ENCODE measurements at places on chromosomes 3 and 15. TPM values are rescaled to one million over a fixed set of nuclear protein-coding genes. Genes with fewer than 3 reads are reported as not detected.

DNA sequence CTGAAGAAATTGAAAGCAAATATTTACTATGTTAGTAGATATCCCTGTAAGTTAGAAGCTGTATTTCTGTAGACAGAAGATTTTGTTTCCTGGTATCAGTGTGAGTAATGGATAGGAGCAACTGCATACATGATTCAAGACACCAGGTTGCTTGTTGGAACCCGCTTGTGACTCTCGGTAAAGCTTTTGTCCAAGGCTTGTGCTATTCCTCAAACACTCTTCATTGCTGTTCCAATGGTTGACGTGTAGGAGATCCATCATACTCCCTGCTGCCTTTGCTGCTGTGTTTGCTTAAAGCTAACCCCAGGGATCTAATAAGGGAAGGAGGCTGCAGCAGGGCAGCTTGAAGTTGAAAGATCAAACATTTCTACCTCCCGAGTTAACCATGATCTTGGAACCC, 160.1 kb downstream of the RSRC1 start:
- no peak overlapping the region for H3K4me3 ChIP-seq
- DNase-seq = no peak
- peaks cover 40% of the 10 kb centered on the region for H3K36me3 ChIP-seq

DNA sequence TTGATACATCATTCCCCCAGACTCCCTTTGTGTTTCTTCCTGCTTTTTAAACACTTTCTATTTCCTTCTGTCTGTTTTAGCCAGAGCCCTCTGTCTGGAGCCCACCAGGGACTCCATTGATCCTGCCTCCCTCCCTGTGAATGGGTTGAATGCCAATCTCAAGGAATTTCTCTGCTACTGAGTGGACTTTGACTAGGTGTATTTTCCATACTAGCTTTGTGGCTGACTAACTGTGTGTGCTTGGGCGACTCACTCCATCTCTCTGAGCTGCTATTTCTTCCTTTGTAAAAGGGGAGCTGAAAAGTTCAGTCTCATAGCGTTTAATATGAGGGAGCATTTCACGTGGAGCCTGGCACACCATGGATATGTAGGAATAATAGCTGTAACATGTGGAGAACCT, 98.8 kb downstream of the EEFSEC start:
- H3K27ac ChIP-seq = no peak overlapping the region
- H3K4me3 ChIP-seq = no peak overlapping the region
- H3K36me3 ChIP-seq = peaks cover 51% of the 10 kb centered on the region
- peaks cover 11% of the 10 kb centered on the region for H3K4me1 ChIP-seq

The INSYN1 gene
- not detected for polyA plus RNA-seq

DNA sequence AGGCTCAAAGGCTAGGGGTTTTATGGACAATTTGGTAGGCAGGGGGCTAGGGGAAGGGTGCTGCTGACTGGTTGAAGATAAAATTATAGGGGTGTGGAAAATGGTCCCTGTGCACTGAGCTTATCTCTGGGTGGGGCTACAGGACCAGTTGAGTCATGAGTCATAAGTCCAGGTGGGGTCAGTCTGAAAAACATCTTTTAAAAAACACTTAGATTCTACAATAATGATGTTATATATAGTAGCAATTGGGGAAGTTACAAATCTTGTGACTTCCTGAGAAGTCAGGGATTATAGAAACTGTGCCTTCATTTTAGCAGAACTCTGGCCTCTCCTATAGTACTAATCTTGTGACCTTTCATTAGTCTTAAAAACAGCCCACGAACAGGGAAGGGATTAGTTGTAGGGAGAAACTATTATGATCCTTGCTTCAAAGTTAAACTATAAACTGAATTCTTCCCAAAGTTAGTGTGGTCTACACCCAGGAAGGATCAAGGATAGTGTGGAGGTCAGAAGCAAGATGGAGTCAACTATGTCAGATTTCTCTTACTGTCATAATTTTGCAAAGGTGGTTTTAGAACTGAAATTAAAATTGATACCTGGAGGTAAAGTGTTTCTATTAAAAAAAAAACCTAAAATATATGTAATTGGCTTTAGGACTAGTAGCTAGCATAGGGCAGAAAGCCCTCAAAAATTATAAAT, 130.1 kb downstream of the P2RY1 start:
- peaks cover 7% of the 10 kb centered on the region for H3K4me1 ChIP-seq
- no peak for DNase-seq
- H3K36me3 ChIP-seq = peaks cover 4% of the 10 kb centered on the region
- peak overlapping the region; percentile 57 for H3K4me3 ChIP-seq
- no peak overlapping the region for H3K27ac ChIP-seq

The AMOTL2 gene
- not detected for polyA plus RNA-seq

The ATP13A4 gene
- not detected for polyA plus RNA-seq

The CATSPER2 gene
- polyA plus RNA-seq = 1.2 TPM

- H3K27me3 ChIP-seq = peaks cover 5% of the 10 kb centered on the region
- no peak for DNase-seq
- H3K36me3 ChIP-seq = no peaks in the 10 kb centered on the region
Observed at GRCh38 chr3:149454746-149455145, 19.8 kb upstream of the TM4SF4 start.

GRCh38 chr3:111072031-111072921, 660 bp downstream of the NECTIN3 start:
- no peak overlapping the region for H3K27ac ChIP-seq
- H3K36me3 ChIP-seq = no peaks in the 10 kb centered on the region
- no peak for DNase-seq

The DUT gene
- polyA plus RNA-seq = 109 TPM

GRCh38 chr3:167559924-167560323, 86.1 kb upstream of the SERPINI2 start:
- no peaks in the 10 kb centered on the region for H3K36me3 ChIP-seq
- no peak overlapping the region for H3K4me3 ChIP-seq
- no peaks in the 10 kb centered on the region for H3K27me3 ChIP-seq
- no peaks in the 10 kb centered on the region for H3K4me1 ChIP-seq

DNA sequence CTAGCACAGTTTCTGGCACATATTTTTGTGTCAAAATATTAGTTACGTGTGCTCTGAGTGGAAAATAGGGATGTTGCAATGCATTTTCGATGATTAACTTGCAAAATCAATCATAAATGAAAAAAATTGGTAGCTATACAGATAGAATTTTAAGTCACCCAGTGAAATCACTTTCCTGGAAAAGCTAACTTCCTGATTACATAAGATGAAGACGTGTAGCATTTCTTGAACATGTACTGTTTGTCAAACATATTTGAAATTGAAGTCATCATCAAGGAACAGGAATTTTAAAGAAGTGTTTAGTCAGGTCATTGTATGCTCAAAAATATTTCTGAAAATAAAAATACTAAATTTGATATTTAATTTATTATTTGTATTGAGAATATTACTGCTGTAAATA, 977.7 kb downstream of the PLOD2 start:
- H3K4me1 ChIP-seq = no peaks in the 10 kb centered on the region
- H3K4me3 ChIP-seq = no peak overlapping the region
- DNase-seq = no peak
- H3K27ac ChIP-seq = no peak overlapping the region
- H3K36me3 ChIP-seq = no peaks in the 10 kb centered on the region

GRCh38 chr15:39195961-39196486, 384.9 kb upstream of the THBS1 start:
- DNase-seq = no peak
- H3K27me3 ChIP-seq = no peaks in the 10 kb centered on the region
- H3K27ac ChIP-seq = no peak overlapping the region
- no peaks in the 10 kb centered on the region for H3K4me1 ChIP-seq

The NEK10 gene
- polyA plus RNA-seq = not detected

GRCh38 chr15:71203586-71204474, 88.6 kb downstream of the THSD4 start:
- peaks cover 5% of the 10 kb centered on the region for H3K27me3 ChIP-seq
- no peak overlapping the region for H3K27ac ChIP-seq
- H3K4me3 ChIP-seq = no peak overlapping the region
- H3K4me1 ChIP-seq = no peaks in the 10 kb centered on the region
- DNase-seq = no peak

DNA sequence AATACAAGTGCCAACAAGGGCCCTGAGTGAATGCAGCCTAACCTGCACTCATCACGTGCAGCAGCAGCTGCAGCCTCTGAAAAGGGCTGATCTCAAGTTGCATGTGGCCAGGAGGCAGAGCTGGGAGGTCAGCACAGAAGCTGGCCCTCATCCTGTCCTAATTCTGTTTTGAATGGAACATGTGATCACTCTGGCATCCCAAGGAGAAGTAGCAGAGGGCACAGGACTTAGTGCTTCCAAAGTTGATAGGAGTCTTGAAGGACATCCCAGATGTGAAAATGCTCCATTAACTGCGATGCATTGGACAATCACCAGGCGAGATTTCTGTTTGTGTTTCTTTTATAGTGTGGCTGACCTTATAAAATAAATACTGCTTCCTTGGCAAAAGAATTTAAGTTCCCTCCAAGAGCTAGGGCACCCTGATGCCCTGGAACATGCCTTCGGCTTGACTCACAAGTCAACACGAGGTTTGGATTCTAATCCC, 31.6 kb upstream of the STAG1 start:
- no peaks in the 10 kb centered on the region for H3K27me3 ChIP-seq
- no peak overlapping the region for H3K27ac ChIP-seq
- no peak overlapping the region for H3K4me3 ChIP-seq
- H3K4me1 ChIP-seq = no peaks in the 10 kb centered on the region
- no peaks in the 10 kb centered on the region for H3K36me3 ChIP-seq
- no peak for DNase-seq

GRCh38 chr3:127036209-127037020, 53.5 kb downstream of the PLXNA1 start:
- H3K4me3 ChIP-seq = no peak overlapping the region
- no peaks in the 10 kb centered on the region for H3K36me3 ChIP-seq
- DNase-seq = no peak

The PLS1 gene
- not detected for polyA plus RNA-seq

- DNase-seq = no peak
- H3K27ac ChIP-seq = peak overlapping the region; percentile 96
- peaks cover 20% of the 10 kb centered on the region for H3K36me3 ChIP-seq
- no peaks in the 10 kb centered on the region for H3K27me3 ChIP-seq
- peaks cover 41% of the 10 kb centered on the region for H3K4me1 ChIP-seq
- H3K4me3 ChIP-seq = peak overlapping the region; percentile 96
Observed at GRCh38 chr15:101293122-101293521, 1.9 kb downstream of the SNRPA1 start.

DNA sequence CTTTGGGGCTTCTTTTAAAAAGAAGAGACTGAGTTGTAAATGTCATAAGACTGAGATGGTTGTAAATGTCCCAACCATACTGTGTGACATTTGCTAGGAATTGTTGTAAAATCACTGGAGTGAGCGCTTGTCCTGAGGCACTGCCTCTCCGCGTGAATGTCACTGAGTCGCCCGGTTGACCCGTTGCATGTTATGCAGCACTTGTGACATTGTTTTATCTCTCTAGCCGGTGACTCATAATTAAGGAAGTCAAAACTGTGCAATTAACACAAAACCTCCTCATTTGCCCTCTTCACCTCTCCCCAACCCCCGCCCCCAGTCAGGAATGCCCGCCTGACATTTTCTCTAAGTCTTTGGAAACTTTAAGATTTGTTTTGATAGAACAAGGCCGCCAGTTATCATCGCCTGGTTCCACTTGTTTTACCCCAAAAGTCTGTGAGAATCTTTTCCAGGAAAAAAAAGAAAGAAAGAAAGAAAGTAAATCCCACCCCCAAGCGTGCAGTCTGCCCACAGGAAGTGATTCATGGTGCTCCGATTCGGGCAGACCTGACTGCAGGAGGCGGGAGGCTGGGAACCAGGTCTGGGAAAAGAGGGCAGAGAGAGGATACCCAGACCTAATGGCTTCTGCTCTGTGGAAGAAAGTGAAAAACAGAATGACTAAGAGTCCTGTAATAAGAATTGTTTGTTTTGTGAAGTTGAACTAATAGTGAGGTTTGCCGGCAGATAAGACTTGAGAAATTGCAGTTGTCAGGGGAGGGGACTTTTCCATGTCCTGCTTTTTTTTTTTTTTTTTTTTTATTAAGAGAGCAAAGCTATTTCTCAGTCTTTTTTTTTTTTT, 84.8 kb downstream of the SMAD3 start:
- H3K27ac ChIP-seq = peak overlapping the region; percentile 92
- DNase-seq = no peak
- peaks cover 74% of the 10 kb centered on the region for H3K4me1 ChIP-seq
- H3K4me3 ChIP-seq = peak overlapping the region; percentile 26

DNA sequence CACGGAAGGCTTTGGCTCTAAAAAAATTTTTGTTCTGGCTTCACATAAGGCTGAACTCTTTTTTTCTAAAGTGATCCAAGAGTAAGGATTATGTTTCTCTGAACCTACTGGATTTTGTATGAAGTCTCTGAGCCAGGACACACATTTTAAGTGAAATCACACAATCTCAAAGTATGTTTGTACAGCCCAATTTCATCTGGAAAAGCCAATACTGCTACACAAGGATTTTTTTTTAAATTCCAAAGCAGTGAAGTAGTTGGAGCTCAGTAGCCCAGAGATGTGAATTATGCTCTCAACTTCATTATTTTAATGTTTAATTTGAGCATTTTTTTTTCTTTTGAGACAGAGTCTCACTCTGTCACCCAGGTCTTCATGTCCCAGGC, 243.9 kb downstream of the FAM43A start:
- peaks cover 9% of the 10 kb centered on the region for H3K36me3 ChIP-seq
- no peak overlapping the region for H3K4me3 ChIP-seq
- no peak for DNase-seq
- no peak overlapping the region for H3K27ac ChIP-seq

DNA sequence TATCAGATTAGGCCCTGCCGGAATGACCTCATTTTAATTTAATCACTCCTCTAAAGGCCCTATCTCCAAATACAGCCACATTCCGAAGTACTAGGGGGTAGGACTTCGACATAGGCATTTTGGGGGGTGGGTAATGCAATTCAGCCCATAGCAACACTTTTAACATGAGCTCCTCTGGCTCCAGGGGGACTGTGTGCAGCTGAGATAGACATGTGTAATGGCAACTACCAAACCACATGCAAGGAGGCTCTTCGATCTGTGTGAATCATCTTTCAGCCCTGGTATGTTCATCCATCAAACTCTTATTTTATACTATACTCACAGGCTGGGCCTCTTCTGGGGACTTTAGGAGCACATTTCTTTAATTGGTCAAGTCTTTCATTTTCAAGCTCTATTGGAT, 57.4 kb upstream of the PPARG start:
- no peak overlapping the region for H3K4me3 ChIP-seq
- no peak for DNase-seq
- H3K27me3 ChIP-seq = peaks cover 22% of the 10 kb centered on the region
- H3K4me1 ChIP-seq = no peaks in the 10 kb centered on the region
- H3K36me3 ChIP-seq = no peaks in the 10 kb centered on the region
- no peak overlapping the region for H3K27ac ChIP-seq

The CCDC12 gene
- polyA plus RNA-seq = 137 TPM

- peaks cover 11% of the 10 kb centered on the region for H3K27me3 ChIP-seq
- no peaks in the 10 kb centered on the region for H3K36me3 ChIP-seq
- H3K4me3 ChIP-seq = no peak overlapping the region
- H3K4me1 ChIP-seq = peaks cover 15% of the 10 kb centered on the region
- no peak overlapping the region for H3K27ac ChIP-seq
- no peak for DNase-seq
Observed at GRCh38 chr15:70344666-70345065, 246.9 kb upstream of the TLE3 start.

GRCh38 chr3:194573680-194574437, 59.4 kb downstream of the TMEM44 start:
- H3K27ac ChIP-seq = no peak overlapping the region
- no peak overlapping the region for H3K4me3 ChIP-seq
- H3K4me1 ChIP-seq = no peaks in the 10 kb centered on the region
- H3K36me3 ChIP-seq = no peaks in the 10 kb centered on the region
- no peak for DNase-seq
- peaks cover 39% of the 10 kb centered on the region for H3K27me3 ChIP-seq

The ZNF774 gene
- not detected for polyA plus RNA-seq

Measured in naive B cell (primary cell).